NCI-H2081 (cell line): ENCODE measurements at places on chromosomes 11 and 22.

GRCh38 chr11:47514825-47515647, 37.9 kb downstream of the CELF1 start:
- DNase-seq: no peak

DNA sequence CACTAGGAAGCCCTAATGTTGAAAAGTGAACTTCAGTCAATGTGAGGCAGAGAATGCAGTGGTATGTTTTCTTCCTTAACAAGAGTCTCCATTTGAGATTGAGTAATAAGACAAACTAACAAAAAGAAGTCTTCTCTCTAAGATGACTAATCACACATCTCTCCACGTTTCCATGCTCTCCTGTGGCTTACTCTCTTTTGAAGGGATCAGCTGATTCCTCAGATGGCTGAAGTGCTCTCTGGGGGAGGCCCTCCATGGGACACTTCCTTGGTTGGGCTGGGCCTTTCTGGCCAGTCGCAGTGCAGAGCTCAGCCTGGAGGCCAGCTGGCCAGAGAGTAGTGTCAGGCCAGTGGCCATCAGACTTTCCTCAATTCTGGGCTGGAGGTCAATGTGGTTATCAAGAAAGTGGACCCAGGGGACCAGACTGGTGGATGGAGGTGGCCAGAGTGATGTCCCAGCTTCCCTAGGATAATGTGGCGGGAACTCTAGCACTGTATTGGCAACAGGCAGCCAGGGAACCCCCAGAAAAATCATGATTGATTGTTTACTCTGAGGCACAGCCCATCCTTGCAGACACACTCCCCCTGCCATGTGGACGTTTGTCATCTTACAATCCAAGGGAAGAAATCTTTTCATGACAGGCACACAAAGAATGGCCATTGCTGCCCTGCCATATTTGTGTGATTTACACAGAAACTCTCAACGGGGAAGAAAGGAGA, 14.5 kb downstream of the CSRP3 start:
- no peak for DNase-seq

GRCh38 chr11:62443390-62444235, 24.8 kb downstream of the SCGB1A1 start:
- no peak for DNase-seq

- DNase-seq: no peak
Measured at GRCh38 chr11:76760236-76760635, 22.9 kb upstream of the TSKU start.

DNA sequence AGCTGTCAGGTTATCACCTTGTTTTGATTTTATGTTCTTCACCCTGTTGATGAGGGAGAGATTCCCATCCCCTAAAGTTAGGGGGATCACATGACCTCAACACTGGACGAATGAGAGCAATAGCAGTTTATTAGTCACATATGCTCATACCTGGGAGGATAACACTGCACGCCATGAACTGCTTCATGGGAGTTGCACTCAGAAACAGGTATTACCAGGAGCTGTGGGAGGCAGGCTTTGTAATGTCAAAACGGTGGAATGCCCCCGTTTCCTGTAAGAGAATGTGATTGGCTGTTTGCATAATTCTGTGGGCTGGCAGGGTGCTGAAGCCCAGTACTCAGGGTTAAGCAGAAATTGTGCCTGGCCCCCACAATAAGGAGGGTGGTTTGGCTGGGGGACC, 3.2 kb upstream of the THY1 start:
- DNase-seq: no peak
